Activated CD4-positive, alpha-beta T cell treated with anti-CD3 and anti-CD28 coated beads for 36 hours (primary cell): ENCODE measurements at places on chromosomes 11 and 22. TPM values are rescaled to one million over a fixed set of nuclear protein-coding genes. Genes with fewer than 3 reads are reported as not detected.

The DNAJB13 gene
- 0.37 TPM for total RNA-seq

The PHRF1 gene
- total RNA-seq, result 40.0 TPM

The MRGPRX3 gene
- not detected for total RNA-seq

The APOA4 gene
- not detected for total RNA-seq

The TUBA8 gene
- total RNA-seq, result 2.6 TPM

The MYO7A gene
- 0.23 TPM for total RNA-seq

The RFPL1 gene
- total RNA-seq, result not detected

The PNPLA5 gene
- not detected for total RNA-seq

The MUC6 gene
- not detected for total RNA-seq

The SLC22A12 gene
- total RNA-seq, result not detected

The BET1L gene
- 49.4 TPM for total RNA-seq

DNA sequence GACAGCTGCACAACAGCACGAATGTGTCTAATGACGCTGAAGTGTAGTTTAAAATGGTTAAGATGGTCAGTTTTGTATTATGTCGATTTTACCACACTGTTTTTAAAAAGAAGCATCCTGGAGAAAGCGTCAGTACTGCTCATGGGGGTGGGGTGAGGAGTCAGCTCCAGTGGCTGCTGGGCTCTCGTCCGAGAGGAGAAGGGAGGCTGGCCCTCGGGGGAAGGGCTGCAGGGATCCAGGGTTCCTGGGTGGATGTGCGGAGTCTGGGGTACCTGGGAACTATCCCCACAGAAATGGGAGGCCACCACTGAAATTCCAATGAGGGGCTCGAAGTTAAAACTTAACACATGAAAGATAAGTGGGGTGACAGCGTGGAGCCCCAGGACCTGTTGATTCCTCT, 11.9 kb downstream of the C11orf21 start:
- DNase-seq, result no peak

GRCh38 chr11:45045683-45046471, 95.2 kb upstream of the TP53I11 start:
- peak; percentile 56 for DNase-seq

GRCh38 chr22:49514641-49515040, 313.0 kb downstream of the BRD1 start:
- DNase-seq, result no peak

DNA sequence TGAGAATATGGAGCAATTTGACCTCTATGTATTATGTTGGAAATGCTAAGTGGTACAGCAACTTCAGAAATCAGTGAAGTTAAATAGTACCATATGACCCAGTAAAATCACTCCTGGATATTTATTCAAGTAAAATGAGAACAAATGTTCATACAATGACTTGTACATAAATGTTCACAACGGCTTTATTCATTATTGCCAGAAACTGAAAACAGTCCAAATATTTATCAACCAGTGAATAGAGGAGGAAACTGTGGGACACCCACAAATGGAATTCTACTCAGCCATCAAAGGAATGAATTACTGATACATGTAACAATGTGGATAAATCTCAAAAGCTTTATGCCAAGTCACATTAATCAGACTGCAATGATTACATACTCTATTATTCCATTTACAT, 416.3 kb downstream of the AASDHPPT start:
- no peak for DNase-seq

DNA sequence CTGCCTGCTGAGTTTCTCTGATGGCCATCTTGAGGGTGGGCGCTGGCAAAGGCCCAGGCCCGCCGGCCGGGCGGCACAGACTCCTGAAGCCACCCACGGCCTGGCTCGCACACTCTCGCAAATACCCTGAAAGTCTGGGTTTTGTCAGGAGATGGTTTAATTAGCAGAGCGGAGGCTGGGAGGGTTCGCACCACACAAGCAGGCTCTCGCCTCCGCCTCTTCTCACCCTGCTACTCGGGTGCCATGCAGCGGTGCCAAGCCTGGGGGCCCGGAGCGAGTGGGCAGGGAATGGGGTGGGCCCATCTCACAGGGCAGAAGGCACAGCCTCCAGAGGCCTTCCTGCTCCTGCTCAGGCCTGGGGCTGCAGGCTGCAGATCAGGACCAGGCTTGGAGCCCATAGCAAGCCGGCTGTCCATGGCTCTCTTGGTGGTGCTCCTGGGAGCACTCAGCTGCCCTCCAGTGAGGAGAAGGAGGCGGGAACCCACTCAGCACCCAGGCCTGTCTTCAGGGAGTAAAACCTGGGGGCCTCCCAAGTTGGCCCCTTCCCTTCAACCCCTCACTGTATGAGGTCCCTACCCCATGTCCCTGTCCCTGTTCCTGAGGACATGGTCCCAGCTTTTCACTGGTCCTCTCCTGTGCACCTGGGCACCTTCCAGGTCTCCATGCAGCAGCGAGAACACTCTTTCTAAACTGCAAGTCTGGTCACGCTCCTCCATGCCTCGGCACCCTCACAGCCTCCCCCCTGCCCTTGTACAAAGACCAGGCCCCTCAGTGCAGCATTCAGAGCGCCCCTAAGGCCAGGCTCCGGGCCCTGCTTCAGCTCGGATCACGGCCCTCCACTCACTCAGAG, 62.0 kb downstream of the FLRT1 start:
- no peak for DNase-seq

- no peak for DNase-seq
These were observed 84.9 kb upstream of the TRIM77 start for GRCh38 chr11:89625171-89625570.

GRCh38 chr11:108137212-108137611, 15.8 kb downstream of the ACAT1 start:
- DNase-seq, result no peak

- DNase-seq, result no peak
These were observed 49.5 kb downstream of the ARFGAP2 start for GRCh38 chr11:47127213-47127612.

DNA sequence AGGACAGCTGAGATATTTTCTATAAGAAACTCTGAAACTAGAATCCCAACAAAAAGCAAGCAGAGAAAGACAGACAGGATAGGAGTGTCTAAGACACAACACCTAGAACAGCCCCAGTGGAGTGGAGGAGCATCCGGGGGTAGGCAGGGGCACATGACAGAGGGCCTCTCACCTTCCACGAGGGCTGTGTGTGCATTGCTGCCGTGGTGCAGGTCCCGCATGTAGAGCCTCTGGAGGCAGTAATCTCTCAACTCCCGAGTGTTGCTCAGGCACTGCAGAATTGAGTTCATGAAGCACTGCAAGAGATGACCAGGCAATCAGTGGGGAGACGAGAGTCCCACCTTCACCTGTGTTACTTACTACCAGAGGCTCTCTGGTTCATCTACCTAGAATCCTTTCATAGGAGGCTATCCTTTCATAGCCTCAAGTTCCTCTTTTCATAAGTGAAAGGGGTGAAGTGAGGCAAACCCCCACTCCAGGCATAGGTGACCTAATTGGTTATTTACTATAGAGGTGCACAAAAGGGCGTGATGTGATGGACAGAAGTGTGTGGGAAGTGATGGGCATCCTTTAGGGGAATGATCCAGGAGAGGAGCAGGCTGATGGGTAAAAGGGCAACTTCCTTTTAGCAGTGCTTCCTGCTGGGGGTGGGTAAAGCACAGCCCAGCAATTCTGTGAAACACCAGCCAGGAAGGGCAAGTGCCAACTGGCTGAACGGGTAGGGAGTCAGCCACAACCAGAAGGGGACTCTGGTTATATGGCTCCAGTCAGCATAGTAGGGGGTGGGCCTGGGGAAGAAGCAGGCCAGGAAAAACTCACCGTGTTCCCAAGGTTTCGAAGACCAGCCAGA, 13.1 kb upstream of the MFRP start:
- DNase-seq, result no peak

DNA sequence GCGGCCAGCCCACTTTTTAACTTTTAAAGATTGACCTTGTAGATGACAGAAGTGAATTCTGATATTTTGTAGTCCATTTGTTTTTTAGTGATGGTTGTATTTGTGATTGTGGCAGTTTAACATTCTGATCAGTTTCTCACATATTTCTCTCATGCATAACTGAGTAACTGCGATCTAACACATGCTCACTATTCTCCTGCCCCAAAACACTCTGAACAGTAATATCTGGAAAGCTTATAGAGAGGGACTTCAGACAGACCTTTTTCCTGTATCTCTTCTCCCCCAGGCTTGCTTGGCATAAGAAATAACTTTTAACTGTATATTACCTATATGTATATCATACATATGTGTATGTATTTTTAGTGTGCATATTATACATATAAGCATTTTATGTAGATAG, 37.3 kb upstream of the MYO18B start:
- no peak for DNase-seq

- no peak for DNase-seq
These were observed 209.7 kb upstream of the ARHGAP20 start for GRCh38 chr11:110921742-110922521.

GRCh38 chr11:72229925-72230763, 5.6 kb downstream of the INPPL1 start:
- DNase-seq, result no peak

DNA sequence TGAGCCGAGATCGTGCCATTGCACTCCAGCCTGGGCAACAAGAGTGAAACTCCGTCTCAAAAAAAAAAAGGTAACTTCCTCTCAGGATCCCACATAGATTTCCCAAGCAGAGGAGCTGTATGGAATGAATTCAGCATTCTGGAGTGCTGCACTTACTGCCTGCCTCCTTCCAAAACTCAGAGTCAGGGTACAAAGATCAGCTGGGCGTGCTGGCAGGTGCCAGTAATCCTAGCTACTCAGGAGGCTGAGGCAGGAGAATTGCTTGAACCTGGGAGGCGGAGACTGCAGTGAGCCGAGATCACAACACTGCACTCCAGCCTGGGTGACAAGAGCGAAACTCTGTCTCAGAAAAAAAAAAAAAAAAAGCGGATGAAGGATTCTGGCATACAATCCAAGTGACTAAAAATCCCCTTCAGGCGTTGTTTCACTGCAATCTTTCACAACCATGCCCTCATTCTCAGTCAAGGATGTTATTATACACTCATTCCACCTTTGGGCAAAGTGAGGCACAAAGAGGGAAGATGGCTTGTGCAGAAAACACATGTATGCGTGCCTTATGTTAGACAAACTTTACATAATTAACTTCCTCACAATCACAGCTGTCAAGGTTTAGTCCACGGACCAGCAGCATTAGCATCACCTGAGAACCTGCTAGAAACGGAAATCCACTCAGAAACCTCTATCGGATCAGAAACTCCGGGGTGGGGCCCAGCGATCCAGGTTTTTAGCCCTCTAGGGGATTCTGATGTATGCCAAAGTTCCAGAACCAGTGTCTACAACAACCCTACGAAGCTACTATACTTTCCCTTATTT, 1.1 kb upstream of the NOL12 start:
- DNase-seq, result no peak

GRCh38 chr11:73047773-73048371, 94.2 kb downstream of the FCHSD2 start:
- no peak for DNase-seq

DNA sequence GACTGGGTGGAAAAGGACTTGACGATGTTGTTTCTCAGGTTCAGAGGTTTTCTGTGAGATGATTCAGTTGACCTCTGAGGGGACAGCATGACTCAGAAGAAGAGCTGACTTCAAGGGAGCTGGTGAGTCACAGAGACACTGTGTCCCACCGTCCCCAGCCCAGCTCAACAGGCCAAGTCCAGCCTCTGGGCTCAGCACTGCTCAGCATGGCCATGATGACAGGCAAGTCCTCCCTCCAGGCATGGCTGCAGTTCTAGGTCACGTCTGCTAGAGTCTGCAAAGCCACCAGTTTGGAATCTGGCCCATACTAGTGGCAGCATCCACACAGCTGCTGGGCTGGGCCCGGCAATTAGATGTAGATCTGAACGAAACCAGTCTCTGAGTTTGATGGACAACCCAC, 12.9 kb downstream of the TRIM29 start:
- DNase-seq, result no peak

GRCh38 chr22:48949375-48950149, 878.1 kb downstream of the BRD1 start:
- no peak for DNase-seq

DNA sequence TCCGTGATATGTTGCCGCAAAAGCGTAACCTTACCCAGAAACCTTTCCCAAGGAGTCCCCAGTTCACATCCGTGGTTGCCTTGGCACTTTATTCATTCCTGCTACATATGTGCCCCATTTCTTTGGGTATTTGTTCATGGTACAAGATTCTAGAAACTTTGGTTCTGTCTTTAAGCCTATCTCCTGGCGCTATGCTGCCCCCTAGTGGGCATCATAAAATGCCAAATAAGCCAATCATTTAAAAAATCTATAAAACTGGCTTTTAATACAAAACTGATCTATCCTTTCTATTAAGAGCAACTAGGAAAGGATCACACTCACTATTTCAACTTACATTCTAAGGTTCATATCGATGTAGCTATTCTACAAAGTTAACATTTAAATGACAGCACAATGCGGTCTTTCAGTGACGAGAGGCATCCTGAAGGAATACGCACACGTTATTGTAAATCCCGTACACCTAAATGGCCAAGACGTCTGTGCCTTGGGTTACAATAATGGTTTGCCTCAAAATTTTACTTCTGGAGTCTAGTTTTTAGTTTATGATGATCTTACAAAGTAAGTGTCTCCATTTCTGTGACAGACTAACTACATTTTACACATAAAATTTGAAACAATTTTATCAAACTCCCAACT, 16.2 kb downstream of the PIWIL3 start:
- DNase-seq, result peak; percentile 76

DNA sequence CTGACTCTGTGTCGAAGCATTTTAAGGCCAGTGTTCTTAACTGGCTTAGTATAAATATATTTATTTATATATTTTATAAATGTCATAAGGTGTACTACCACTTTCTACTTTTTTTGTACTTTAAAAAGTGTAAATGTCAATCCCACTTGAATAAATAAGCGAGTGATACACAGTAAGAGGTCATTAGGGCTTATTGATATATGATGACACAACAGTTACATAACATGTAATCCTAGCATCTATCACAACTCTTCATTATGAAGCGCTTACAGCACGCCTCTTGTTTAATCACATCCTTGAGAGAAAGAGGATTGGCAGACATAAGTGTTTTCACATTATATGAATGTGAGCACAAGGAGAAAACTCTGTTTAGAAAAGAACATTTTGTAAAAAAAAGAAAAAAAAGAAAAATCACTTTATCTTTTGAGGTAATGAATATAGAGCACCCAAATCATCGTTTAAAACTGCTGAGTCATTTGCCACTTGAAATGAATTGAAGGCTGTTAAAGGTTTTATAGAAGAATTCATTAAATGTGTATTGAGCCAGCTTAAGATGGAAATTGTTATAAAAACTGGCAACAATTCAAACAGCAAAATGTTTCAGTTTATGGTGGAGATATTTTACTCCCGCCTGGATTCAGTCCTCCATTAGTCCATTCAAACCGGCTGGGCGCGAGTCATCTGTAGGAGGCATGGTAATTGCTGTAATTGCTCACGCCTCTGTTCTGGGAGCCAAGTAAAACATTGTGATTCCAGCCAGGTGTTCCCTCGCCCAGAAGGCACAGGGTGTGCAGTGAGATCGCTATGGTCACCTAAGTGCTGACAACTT, 627.3 kb upstream of the KIRREL3 start:
- DNase-seq, result no peak

- no peak for DNase-seq
These were observed 72.3 kb downstream of the SHANK2 start for GRCh38 chr11:71179877-71180605.

- DNase-seq, result no peak
These were observed 31.2 kb downstream of the POU2AF3 start for GRCh38 chr11:111329306-111330204.

GRCh38 chr11:665704-666281, 28.7 kb downstream of the DRD4 start:
- DNase-seq, result no peak

GRCh38 chr11:112543390-112543789, 282.7 kb upstream of the PLET1 start:
- no peak for DNase-seq

- no peak for DNase-seq
These were observed 50.1 kb upstream of the RASSF10 start for GRCh38 chr11:12958986-12959385.
